ENCODE measurements at places on chromosomes 2 and 18.

DNA sequence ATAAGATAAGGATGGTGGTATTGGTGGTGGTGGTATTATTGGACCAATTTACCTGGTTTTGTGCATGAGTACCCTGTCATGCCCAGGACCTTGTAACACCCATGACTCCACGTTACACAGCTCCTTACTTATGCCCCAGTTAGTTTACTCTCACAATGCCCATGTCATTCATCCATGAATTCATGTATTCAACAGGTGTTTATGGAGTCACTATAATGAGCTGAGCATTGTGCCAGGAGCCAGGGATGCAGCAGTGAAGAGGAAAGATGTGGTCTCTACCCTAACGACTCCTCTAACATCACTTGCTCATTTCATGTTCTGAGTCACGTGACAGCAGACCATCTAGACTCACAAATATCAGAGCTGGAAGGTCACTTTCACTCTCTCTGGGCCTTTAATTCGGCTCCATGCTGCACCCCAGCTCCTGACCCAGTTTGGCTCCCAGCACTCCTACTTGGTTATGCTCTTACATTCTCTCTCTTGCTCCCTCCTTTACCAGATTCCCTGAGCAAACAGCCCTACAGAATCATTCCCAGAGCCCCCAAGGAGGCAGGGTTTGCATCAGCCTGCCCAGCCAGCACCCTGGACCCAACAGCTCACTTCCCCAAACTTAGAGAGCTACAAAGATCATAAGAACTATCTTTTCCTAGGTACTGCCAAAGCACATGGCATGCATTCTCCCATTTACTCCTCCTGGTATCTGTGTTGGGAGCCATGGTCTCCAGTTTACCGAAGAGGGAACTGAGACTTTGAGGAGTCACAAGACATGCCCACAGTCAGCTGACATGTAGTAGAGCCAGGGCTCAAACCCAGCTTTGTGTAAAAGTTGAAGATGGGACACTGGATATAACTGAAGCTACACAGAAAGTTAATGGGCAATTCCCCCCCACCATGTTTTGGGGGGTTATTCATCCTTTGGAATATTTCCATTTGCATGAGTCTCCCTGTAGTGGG is 449.9 kb downstream of the LRATD1 start:
- no peak for DNase-seq

DNA sequence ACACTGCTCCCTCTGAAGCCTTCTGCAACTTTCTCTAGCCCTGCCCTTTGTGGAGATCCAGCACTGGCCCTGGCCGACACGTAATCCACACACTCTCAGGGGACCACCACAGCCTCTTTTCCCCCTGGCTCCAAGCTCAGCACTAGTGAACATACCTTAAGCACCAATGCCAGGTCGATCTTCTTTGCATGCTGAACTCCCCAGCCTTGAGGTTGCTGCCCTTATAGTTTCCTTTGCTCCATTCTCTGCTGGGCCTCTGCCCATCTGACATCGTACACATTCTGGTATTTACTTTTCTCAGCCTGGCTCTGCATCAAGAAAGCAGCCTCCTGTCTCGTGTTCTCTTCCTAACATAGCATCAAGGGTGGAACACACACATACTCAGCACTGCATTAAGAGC is 361.5 kb downstream of the LPIN1 start:
- no peak for DNase-seq

- no peak for DNase-seq
These were observed 41.4 kb downstream of the ATP6V1C2 start for GRCh38 chr2:10762651-10763460.

DNA sequence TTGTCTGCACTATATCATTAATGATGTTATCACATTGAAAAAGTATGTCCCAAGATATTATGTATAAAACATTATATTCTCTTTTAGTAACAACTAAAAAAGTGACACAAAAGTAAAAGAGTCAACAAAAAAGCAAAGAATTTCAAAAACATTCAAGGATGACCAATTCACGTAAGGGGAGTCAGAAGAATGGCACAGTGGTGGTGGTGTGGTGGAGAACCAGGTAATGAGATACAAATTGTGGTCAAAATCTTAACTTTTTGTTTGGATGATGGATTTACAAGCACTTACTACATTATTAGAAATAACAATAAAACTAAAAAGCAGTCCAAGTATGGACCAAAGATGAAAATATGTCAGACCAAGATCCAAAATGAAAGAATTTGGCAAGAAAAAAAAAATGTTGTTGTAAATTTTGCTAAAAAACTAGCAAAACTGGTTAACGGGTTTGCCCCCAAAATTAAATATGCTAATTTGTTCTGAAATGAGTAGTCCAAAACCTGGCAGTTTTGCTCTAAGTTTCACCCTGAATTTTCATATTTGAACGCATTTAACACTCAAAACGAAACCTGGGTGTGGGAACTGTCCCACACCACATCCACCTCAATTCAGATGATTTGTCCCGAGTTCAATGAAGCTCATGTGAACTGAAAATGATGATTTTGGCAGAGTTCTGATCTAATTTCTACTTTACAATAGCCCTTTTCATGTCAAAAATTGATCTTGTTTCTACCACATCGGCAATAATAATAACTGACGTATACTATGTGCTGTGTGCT is 135.8 kb downstream of the IKZF2 start:
- DNase-seq: peak; percentile 6

Data from stimulated activated CD4-positive, alpha-beta T cell treated with anti-CD3 and anti-CD28 coated beads, Interleukin-12 subunit alpha, Interleukin-12 subunit beta, amount 100 ng/mL, for 48 hours (primary cell).